ENCODE measurements at places on chromosomes 1 and 21.

DNA sequence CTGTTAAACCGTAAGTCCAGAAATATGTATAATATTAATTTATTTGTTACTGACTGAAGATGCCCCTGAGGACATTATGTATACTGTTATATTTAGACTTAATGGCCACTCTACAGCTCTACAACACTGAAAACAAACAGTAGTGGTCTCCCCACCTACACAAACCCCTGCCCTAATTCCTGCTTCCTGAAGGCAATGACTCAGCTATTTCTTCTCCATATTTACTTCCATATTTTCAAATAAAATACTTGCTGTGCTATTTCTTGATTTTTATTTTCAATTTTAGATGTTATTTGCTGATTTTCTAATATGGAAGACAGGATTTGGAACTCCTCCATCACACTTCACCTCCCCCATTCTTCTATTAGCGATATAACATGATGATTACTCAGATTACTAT, 97.6 kb downstream of the PCNX2 start:
- no peak for DNase-seq

DNA sequence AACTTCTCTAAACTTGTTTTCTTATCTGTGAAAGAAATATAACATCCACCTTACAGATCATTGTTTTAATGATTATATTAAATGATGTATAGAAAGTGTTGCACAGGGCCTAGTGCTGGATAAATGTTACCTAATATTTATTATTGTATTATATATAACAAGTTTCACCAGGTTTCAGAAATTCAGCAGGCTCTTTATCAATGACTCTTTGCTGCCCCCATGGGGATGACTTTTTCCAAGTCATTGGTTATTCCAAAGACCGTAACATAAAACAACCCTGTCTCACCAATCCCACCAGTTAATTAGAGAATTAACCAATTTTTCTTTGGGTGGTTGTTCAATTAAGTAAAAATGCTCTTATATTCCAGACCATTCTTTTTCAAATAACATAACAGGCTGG, 7.3 kb upstream of the DEDD start:
- no peak for DNase-seq

- no peak for DNase-seq
Measured at GRCh38 chr1:113207457-113207856, 134.5 kb downstream of the LRIG2 start.

- DNase-seq: no peak
Measured at GRCh38 chr1:101203820-101204540, 32.8 kb upstream of the S1PR1 start.

DNA sequence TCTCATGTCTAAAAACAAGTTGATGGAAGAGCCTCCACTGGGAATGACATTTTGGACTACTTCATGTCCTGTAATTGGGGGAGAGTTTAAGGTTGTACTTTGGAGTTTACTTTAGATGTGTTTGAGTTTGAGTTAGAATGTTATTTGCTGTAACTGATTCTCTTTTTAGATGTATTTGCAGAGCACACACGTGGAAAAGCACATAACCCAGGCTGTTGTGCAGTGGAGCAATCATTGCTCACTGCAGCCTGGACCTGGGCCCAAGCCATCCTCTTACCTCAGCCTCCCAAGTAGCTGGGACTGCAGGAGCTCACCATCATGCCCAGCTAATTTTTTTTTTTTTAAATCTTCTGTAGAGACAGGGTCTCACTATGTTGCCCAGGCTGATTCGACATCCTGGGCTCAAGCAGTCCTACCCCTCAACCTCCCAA, 36.7 kb upstream of the SH3D21 start:
- no peak for DNase-seq

- no peak for DNase-seq
Measured at GRCh38 chr1:155141749-155142148, 1.4 kb upstream of the DPM3 start.

GRCh38 chr1:29984862-29985605, 738.4 kb downstream of the MATN1 start:
- DNase-seq: no peak

- DNase-seq: no peak
Measured at GRCh38 chr1:76239470-76239918, 164.9 kb downstream of the ST6GALNAC3 start.

DNA sequence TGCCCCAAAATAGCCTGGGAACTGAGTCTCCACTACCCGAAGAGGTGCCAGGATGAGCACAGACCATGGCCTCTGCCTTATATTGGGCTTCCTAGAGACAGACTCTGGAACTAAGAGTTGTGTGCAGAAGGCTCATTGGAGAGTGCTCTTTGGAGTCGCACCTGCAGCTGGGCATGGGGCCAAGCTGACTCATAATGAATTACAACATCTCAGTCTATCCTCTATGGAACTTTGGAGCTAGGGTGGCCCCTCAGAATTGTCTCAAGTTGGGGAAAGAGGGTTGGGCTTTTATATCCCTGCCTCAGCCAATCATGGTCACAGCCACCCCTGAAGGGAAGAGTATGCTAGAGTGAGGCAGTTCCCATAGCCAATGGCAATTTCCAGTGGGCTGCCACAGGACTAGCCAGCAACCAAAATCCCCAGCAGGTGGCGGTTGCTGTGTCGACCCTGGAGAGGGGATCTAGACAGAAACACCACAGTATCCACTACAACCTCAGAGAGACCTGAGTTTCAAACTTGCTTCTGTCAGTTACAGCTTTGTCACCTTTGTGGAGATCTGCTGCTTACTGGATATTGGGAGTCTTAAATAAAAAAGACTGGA, 93.8 kb downstream of the DMRTA2 start:
- DNase-seq: no peak

DNA sequence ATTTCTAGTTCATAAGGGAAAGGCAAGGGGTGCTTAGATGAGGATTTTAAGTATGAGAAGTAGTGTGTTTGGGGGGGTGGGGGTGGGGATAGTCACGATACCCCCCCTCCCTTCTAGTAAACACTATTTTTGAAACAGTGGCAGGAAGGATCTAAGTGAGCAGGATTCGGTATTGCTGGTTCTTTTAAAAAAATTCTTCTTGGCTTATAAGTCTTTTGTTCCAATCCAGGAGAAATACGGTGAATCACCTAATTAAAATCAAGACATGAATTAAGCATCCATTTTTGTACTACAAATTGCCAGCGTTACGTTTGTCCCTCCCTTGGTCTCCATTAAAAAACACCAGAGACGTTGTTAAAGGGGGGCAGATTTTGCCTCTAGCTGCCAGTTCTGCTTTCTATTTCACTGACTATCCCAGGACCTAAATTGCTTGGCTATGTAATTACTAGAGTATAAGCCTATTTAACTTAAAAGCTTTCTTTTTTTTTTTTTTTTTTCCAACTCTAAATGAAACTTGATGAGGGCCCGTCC, 911 bp downstream of the LMO4 start:
- no peak for DNase-seq

- DNase-seq: no peak
Measured at GRCh38 chr1:57353654-57354053, 70.2 kb downstream of the DAB1 start.

DNA sequence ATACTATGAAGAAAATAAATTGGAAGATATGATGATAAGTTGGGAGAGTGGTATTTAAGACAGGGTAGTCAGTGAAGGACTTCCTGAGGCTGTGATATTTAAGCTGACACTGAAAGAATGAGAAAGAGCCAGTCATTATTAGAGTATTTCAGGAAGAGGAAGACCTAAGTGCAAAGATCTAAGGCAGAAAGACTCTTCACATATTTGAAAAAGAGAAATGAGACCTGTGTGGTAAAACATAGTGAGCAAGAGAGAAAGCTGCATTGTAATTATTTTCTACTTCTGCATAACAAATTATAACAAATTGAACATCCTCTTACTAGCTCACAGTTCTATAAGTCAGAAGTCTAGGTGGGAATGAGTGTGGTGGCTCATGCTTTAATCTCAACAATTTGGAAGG, 34.6 kb upstream of the DOCK7 start:
- no peak for DNase-seq

DNA sequence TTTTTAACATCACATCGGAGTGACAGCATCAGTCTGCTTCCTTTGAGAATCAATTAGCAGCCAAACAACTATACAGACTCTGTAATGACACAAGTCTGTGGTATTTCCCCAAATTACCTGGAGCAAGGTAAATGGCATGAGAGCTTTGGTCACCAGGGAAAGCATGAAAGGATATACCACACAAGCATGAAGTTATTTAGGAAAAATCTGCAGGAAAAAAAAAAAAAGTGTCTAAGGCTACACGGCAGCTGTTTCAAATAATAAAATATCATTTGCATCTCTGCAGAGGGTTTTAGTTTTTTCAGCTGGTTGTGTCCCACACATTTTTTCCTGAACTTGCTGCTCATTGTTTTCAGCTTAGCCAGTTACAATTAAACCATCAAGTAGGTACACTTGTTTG, 234.7 kb downstream of the TTLL7 start:
- DNase-seq: no peak

- no peak for DNase-seq
Measured at GRCh38 chr1:48139275-48139674, 83.2 kb upstream of the SLC5A9 start.

GRCh38 chr21:17660452-17660851, 47.8 kb upstream of the BTG3 start:
- DNase-seq: no peak

DNA sequence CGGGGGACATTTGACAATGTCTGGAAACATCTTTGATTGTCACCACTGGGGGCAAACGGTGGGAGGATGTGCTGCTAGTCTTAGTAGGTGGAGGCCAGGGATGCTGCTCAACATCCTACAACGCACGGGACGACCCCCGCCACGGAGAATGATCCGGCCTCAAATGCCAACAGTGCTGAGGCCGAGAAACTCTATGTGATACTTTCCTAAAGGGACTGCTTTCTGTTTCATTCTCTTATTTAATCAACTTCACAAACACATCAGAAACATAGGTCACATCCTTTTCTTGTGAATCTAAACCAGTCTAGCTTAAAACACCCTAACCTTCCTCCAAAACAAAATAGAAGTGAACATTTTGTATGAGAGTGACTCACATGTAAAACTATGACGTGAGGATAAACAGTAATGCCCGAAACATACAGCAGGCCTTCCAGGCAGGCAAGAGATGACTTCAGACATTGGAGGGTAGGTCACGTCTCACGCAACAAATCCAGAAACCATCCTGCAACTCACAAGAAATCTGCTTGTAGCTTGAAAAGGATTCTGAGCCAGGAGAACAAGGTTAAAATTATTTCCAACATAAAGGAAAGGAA, 37.2 kb upstream of the ETS2 start:
- DNase-seq: no peak

GRCh38 chr1:70299472-70299871, 55.0 kb downstream of the ANKRD13C start:
- DNase-seq: no peak

DNA sequence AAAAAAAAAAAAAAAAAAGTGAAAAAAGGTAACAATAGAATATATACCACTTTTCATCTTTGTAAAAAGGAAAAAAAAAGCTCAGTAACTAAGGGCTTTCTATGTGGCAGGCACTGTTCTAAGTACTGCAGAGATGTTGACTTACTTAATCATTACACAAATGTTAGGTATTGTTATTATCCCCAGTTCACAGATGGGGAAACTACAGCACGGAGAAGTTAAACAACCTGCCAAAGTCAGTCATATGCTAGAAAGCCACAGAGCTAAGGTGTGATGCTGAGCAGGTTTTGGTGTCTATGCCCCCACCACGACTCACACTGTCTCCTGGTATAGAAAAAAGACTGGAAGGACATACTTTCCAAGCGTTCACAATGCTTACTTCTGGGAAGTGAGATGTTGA, 6.6 kb upstream of the PNRC2 start:
- DNase-seq: no peak
